ENCODE measurements at places on chromosomes 11 and 22.

DNA sequence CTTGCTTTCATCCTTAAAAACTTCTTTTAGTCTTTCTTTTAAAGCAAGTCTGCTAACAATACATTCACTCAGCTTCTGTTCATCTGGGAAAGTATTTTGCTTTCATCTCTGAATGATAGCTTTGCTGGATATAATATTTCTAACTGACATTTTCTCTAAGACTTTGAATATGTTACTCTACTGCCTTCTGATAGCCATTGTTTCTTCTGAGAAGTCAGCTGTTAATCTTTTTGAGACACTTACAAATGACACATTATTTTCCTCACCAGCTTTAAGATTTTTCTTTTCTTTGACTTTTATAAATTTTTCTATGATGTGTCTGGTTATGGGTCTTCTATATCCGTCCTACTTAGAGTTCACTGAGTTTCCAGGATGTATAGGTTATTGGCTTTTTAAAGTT, 643.1 kb downstream of the KCNA4 start:
- DNase-seq = no peak

GRCh38 chr22:29914991-29915533, 32.1 kb downstream of the MTMR3 start:
- no peak for DNase-seq

DNA sequence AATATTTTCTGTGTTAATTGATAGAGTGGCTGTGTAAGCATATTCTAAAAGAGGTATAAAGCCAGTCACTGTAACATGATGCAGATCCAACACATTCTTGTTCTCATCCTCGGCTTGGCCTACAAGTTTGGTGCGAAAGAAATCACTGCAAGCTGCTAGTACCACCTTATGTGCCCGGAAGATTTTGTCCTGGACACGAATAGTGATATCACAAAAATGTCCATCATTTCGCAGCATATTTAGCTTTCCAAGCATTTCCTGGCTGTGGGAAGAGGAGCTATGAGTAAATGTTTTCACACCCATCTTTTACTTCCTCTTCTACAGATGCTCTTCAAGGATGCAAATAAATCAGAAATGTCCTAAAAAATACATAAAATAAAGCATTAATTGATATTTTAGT, 53.1 kb downstream of the ZBTB44 start:
- DNase-seq = no peak

DNA sequence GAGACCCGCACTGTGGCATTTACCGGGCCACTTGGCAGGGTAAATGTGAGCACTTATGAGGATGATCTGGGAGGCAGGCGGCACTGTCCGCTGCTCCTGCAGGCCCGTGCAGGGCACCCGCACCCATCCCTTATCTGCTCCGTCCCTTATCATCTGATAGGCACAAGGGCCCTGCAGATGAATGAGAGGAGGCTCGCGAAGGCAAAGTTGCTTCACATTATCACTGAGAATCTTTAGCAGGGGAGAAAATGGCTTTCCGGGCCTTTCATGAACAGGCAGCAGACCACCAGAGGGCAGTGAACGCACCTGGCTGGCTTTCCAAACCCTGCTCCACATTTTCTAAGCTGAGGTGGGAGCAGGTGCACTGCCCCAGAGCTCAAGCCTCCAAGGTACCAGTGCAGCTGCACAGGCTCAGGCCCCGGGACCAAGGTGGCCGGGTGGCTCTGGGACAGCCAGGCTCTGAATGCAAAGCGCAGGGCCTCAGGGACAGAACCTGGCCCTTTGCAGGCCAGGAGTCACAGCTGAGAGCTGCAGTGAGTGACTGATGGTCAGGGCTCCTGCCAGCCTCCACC, 165.6 kb downstream of the SHANK2 start:
- no peak for DNase-seq

GRCh38 chr11:134019500-134019899, 49.4 kb upstream of the JAM3 start:
- DNase-seq = no peak

- DNase-seq = no peak
These were observed 1.3 kb downstream of the RBM4B start for GRCh38 chr11:66676282-66676919.

GRCh38 chr11:42674436-42674835, 637.4 kb upstream of the API5 start:
- no peak for DNase-seq
